ENCODE measurements at places on chromosomes 3 and 15. TPM values are rescaled to one million over a fixed set of nuclear protein-coding genes. Genes with fewer than 3 reads are reported as not detected.

DNA sequence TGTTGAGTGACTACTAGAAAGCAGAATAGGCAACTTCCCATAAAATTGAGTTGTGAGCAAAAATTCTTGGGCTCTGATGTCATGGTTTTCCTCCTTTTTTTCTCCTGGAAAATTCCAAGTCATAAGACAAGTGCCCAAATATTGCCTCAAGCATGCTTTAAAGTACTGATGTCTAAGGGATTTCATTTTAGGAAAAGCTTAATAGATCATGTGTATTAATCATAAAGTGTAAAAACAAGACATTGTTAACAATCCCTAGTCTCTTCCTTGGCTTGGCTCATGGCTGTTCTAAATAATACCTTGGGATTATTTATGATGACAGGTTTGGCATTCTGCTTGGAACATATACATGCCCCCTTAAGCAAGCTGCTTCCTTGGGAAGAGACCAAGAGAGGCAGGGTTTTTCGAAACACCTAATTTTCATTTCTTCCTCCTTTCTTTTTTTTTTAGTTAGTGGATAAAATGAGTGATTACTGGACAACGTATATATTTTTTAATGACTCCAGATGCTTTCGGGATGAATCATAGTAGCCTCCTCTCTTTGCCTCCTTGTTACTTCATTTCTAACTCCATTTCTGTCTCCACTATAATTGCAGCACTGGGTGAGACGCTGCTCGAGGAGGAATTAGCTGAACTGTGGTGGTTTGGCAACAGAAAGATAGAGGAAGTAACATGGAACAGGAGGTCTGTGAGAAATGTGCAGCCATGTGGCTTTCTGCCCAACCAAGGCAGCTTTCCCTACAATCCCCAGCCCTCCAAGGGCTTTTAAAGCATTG is 104.9 kb downstream of the TPRG1 start:
- no peak for DNase-seq

DNA sequence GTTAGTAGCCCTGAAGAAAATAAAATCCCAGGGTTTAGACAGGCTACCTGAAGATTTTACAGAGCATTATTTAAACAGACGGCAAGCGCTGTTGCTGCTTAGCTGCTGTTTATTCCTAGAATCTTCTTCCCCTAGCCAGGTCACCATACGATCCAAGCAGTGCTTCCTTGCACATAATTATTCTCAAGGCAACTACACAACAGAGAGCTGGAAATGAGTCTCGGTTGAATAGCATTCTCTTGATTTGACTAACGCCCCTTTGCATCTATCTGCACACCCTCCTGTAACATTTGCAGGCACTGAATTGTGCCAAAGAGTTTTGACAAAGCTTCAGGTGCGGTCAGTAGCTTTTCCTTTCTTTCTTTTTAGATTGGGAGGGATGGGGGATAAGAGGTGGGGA is 564.4 kb downstream of the TBL1XR1 start:
- no peak for DNase-seq

The CALML4 gene
- 2.9 TPM for total RNA-seq

The PCCB gene
- total RNA-seq, result 49.2 TPM

DNA sequence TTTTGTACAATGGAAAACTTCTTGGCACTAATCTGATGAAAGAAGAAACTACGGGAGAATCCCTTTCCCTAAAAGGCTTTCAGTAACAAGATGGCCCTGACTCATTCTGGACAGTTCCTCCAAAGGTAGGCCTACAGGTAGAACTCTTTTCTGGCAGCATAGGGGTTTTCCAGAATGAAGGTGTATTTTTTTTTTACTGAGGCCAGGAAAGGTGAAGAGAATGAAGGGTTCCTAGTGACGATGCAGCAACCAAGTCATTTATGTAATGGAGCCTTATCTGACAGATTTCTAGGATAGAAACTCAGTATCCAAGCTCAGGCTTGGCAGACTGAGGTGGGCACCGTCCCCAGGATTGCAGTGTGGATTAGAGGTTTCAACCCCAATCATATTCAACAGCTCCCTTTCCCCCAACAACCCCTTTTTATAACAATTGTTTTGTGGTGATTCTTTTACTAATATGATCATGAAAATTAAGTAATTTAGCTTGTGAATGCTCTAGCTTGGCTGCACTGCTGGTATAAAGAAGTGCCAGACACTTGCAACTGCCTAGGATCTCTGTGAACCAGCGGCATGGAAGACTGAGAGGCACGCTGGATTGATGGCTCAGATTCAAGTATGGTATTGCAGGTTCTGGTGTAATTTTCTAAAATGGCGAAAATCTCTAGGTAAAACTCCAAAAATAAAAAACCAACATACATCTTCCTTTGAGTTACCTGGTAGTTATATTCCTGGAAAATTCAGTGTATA is 8.7 kb upstream of the TRIM69 start:
- DNase-seq, result no peak

The CYP11A1 gene
- total RNA-seq, result not detected

DNA sequence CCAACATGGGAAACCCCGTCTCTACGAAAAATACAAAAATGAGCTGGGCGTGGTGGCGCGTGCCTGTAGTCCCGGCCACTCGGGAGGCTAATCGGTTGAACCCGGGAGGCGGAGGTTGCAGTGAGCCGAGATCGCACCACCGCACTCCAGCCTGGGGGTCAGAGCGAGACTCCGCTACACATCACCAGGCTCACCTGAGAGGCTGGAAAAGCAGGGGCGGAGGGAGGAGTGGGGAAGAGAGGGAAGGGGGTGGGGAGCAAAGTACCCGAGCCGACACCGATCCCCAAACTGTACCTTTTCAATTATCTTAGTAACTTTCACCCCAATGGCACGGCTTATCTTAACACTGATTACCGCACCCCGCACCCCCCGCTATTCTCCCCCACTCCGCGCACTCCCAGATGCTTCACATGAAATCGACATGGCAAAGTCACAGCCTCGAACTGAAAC is 46.4 kb upstream of the SYNM start:
- no peak for DNase-seq

DNA sequence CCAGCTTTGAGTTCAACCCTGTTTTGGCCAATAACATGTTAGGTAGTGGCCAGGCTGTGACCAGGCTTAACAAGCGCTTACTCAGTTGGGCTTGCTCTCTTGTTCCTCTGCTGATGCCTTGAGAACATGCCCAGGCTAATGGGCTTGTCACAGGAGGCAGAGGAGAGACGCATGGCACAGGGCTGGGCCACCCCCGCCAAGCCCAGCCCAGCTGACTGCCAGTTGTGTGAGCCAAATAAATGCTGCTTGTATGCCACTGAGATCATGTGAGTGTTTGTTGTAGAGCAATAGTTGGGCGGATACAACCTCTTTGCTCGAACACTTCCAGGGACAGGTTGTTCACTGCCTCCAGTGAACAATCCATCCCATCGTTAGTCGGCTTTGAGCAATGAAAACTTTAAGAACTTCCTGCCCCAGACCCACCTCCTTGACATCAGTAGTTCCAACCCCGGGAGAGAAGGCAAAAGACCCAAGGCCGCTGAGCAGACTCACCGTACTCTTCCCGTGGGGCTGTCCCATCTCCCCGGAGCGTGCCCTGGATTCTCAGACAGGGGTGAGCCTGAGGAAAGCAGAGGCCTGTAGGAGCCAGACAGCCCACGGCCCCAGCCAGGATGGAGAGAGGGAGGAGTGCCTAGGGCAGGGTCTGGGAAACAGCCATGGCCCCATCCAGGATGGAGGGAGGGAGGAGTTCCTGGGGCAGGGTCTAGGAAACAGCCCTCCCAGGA is 4.1 kb downstream of the PLA2G4F start:
- DNase-seq, result no peak

- no peak for DNase-seq
These were observed 9.4 kb downstream of the NAA50 start for GRCh38 chr3:113736548-113737089.

The DNASE1L3 gene
- total RNA-seq, result 0.07 TPM

- no peak for DNase-seq
These were observed 18.6 kb upstream of the SEC13 start for GRCh38 chr3:10339376-10339955.

DNA sequence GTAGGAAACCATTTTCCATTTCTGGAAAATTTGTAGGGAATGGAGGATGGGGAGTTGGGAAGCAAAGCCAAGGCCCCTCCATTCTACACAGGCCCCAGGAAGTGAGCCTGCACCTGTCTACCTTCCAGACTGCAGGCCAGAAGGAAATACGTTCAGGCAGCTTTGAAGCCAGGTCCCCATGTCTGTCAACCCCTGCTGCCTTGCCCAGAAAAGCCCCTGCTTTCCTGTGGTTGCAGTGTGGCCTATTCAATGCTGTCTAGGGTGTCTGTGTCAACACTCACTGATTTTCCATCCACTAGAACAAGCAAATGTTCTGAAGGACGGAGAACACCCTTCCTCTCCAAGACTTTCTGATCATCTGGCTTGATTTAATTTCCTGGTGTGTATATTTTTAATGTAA is 281.9 kb downstream of the TLE3 start:
- no peak for DNase-seq

DNA sequence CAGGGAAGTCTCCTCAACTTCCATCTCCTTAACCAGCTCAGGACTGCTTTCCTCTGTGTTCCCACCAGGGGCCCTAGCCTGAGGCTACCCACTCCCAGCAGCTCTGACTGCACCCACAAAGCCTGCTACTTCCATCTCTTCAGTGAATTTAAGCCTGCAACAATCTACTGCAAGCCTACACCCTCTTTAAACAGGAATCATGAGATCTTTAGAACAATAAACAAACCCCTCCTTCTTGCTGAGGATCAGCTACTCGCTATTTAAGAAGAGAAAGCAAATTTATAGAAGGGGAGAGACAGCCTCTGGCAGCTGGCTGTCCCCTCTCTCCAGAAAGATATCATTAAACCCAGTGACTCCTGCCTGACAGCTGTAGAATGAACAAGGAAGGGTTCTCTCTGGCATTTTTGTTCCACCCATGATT is 51.9 kb downstream of the ARHGAP31 start:
- DNase-seq, result no peak

DNA sequence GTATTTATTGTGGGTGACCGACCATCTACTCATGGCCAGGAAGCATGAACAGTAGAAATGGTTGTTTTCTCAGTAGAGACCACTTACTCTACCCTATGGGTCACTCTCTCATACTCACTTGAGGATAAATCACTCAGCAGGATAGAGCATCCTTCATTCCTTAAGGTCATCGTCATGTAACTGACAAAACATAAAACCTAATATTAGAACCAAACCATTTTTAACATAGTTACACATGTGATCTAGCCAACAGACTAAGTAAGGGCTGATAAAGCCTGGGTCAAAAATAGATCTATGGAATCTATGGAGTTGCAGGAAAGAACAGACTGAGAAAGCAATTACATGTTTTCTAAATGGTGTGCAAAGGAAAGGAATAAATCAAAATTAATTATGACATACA is 769.1 kb downstream of the NTRK3 start:
- no peak for DNase-seq

DNA sequence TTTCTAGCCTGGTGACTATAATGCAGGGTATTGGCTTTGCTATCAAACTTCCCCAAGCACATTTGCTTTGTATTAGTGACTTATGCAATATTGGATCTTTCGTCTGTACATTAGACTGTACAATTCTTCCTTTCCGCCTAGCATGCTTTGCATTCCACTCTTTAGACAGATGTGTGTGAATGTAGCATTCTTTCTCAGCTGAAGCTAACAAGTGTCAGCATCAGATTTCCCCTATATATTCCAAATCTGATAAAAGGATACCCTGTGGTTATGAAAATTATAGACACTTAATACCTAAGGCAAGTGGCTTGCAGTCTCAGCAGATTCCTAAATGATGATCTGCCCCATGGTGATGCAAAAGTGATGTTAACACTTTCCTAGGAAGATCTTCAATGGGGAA is 360.1 kb downstream of the CNTN4 start:
- DNase-seq, result no peak

DNA sequence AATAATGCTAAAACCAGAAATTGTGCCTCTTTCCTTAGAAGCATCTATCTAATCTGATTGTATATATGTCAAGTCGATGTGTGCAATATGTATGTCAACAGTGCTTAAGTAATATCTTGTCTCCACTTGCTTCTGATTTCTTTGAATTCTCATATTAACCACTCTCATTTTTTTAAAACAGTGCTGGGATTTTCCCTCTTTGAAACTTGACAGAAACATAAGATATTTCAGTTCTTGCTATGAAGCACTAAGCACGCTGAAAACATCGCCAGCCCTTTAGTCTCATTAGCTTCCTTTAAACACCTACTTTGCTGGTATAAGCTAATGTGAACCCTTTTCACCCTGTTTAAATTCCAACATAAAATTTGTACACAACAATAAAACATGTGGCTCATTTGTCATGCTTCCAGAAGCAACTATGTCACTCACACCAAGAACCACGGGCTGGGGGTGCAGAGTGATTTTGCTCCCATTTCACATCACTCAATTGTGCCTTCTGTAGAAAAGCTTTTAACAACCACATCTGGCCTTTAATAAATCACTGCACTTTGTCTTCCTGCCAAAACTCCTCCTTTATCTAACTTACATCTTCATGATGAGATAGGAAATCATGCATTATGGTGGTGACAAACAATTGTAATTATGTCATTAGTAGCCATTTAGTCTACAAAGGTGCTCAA is 185.2 kb downstream of the FOXP1 start:
- DNase-seq, result no peak

GRCh38 chr15:64845183-64845611 is 3.5 kb downstream of the PLEKHO2 start:
- no peak for DNase-seq

GRCh38 chr15:97045666-97046421 is 715.3 kb downstream of the NR2F2 start:
- DNase-seq, result no peak

The CEP63 gene
- total RNA-seq, result 26.1 TPM

DNA sequence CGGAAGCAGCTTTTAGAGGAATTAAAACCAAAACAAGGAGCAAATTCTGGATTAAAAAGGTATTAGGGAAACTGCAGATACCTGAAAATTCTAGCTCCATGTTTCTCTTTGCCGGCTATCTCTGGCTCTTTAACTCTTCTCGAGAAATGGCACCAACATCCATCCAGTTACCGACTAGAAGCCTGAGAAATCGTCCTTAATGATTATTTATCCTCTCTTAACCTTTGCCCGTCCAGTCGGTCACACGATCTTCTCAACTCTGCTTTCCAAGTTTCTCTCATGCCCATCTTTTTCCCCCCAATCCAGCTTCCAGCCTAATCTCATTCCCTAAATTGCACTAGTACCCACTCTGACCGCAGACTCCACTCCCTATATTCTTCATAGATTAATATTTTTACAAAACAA is 596 bp upstream of the SGO1 start:
- no peak for DNase-seq

DNA sequence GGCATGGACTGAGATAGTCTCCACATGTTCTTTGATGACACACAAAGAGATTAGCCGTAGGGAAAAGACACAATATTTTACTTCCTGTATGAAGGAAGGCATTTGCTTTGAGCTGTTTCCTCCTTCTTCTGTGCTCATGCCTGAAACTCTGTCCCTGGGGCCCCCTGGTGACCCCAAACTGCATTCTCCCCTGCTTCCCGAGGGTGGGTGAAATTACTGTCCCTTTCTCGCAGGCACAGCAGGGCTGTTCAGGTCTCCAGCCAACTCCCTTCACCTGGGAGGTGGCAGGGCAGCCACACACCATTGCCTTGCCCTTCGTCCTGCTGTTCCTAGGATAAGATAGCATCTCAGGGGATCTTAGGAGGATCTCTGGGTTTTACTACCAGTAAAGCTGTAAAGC is 79.2 kb downstream of the GABRG3 start:
- DNase-seq, result no peak

GRCh38 chr3:140010391-140010790 is 75.4 kb downstream of the CLSTN2 start:
- DNase-seq, result no peak
